Smooth muscle cell of the pulmonary artery (primary cell): ENCODE measurements at places on chromosomes 1 and 21. TPM values are rescaled to one million over a fixed set of nuclear protein-coding genes. Genes with fewer than 3 reads are reported as not detected.

Gene NPR1
- 1.0 and 1.2 TPM in 2 replicates for total RNA-seq

Gene RIPPLY3
- total RNA-seq: not detected in 2 replicates

Gene RHBDL2
- 0.46 and 0.91 TPM in 2 replicates for total RNA-seq

Gene GPR25
- not detected in 2 replicates for total RNA-seq

Gene WDR77
- 26.7 and 35.2 TPM in 2 replicates for total RNA-seq

Gene SMPDL3B
- total RNA-seq: 0.07 TPM in 1 of 2 replicates, not detected in the other

Gene GBP6
- total RNA-seq: not detected in 2 replicates

Gene LYPD8
- 0.10 TPM in 1 of 2 replicates, not detected in the other for total RNA-seq

Gene INTS11
- 50.6 and 66.8 TPM in 2 replicates for total RNA-seq

Gene HES3
- total RNA-seq: not detected in 2 replicates

Gene CD1D
- total RNA-seq: 0.20 and 0.59 TPM in 2 replicates

Gene MSH4
- total RNA-seq: 0.33 and 0.52 TPM in 2 replicates

Gene ALPL
- total RNA-seq: 0.36 and 2.1 TPM in 2 replicates

Gene S100A13
- 38.4 and 57.6 TPM in 2 replicates for total RNA-seq

Gene CALML6
- total RNA-seq: 0.46 and 0.66 TPM in 2 replicates

Gene DCDC2B
- not detected in 2 replicates for total RNA-seq

Gene MTARC1
- 1.6 and 1.7 TPM in 2 replicates for total RNA-seq

Gene GIPC2
- total RNA-seq: 0.20 and 1.4 TPM in 2 replicates
